ENCODE measurements at places on chromosomes 2 and 18.

DNA sequence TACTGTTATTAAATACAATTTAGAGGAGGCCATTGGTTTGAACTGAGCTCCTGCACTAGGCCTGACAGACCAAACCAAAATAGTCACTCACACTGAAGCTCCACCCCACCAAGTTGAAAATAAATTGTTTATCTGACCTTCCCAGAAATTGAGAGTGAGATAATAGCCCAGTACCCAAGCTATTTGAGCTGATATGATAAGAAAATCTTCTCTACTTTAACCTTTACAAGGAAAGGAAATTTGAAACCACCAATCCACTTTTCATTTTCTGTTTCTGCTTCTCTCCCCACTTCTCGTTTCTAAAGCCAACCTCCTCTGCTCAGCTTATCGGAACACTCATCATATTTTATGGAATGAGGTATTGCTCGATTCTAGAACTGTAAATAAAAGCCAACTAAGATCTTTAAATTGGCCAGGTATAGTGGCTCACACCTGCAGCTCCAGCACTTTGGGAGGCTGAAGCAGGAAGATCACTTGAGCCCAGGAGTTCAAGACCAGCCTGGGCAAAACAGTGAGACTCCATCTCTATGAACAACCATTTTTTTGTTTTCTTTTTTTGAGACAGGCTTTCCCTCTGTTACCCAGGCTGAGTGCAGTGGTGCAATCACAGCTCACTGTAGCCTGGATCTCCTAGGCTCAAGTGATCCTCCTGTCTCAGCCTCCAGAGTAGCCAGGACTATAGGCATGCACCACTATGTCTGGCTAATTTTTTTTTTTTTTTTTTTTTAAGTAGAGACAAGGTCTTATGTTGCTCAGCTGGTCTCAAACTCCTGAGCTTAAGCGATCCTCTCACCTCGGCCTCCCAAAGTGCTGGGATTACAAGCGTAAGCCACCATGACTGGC lies 13.3 kb upstream of the GALM start:
- DNase-seq = no peak

DNA sequence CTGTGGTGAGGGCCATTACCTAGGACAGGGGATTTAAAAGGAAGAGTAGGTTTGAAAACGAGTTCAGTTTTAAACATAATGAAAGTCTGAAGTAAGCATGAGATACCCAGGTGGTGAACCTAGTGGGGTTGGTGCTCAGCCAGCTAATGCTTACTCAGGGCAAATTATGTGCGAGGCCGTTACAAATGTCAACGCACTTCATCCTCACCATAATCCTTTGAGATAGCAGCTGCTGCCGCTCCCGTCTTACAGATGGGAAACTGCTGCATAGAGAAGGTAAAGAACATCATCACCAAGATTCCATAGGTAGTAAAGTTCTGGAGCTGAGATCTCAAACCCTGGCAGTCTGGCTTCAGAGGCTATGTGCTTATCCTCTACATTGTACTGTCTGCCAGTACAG lies 209.0 kb downstream of the DYM start:
- DNase-seq = no peak

GRCh38 chr2:216589791-216590190 lies 43.4 kb upstream of the IGFBP2 start:
- DNase-seq = no peak

DNA sequence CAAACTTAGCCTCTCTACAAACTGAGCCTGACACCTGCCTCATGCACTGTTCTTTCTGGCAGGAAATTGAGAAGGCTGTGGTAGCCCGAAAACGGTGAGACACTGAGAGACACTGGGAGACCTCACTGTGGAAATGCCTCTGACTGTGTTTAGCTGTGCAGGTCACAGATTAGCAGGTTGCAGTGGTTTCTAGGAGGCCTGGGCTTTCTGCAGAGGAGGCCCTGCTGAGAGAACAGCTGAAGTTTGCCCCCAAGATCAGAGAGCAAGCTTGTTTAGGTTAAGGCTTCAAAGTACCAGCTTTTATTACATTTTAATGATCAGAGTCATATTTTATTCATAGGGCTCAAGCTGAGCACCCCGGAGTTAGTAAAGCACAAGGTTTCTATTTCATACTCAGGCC lies 68.7 kb upstream of the LYPD6 start:
- no peak for DNase-seq
